ENCODE measurements at places on chromosomes 1 and 21.

- no peak for DNase-seq
Measured at GRCh38 chr1:240797050-240797449, 185.1 kb upstream of the GREM2 start.

DNA sequence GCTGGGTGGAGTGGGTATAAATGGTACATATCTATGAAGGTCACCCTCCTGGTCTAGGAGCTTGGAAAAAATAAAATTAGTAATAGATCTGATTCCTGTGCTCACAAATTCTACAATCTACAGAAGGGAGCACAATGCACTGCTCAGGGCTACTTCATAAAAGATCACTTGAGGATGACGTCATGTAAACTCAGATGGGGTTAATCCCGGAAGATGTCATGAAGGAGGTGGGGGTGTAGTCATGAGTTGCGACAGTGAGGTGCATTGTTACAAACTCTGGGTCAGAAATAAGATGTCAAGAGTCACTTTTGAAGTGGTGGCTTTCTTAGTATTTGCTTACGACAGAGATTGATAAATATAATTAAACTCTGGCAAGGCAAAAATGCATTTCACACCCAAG, 68.2 kb downstream of the LHX9 start:
- no peak for DNase-seq

DNA sequence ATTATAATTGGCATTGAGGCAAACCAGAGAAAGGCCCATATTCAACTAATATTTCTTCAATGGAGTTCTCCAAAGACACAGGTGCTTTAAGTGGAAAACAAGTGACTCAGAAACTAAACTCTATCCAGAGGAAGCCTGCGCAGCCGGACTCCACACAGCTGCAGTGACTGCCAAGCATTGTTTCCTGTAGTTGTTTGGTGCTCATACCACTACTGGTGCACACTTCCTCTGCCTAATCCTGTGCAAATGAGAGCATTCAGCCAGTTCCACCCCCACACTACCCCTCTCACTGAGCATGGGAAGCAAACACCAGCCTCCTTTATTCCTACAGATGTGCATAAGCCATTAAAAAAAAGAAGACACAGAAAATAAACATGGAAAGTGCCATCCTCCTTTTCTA, 102.9 kb downstream of the VAV3 start:
- DNase-seq: no peak

DNA sequence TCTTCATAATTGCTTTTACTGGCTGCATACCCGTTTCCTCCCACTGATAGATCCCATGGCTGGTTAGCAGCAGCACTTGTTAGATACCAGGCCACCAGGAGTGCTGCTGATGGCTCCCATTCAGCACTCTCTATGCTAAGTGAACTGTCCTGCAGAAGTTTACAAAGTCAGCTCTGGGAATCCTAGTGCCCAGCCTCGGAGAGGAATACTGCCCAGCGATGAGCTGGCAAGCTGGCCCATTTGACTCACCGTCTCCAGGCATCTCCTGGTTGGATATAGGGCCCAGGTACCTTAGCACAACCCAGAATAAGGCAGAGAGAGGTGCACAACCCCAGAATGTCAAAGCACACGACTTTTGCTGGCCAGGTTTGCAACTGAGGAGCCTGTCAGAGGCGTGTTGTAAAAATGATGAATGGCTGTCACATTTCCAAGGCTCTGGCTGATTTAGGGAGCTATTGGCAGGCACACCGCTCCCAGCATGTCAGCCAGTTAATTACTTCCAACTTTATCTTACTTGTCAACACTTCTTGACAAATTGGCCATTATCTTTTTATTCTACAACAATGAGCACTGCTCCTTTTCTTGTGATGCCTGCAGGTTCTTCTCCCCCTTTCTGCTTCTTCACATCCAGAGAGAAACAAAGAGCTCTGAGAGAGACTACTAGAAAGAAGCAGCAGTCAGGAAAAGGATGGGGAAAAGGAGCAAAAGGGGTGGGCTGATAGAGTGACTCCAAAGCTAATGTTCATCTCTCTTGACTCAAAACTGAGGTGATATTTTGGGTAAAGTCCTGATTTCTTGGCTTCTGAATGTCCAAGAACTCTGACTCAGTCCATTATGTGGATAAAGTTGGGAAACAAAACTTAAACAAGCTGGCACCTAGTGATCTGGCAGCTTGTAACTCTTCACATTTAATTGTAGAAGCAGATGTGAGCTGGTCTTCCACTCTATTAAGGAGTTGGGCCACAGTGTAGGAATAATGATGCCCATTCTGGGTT, 10.8 kb upstream of the ANGPTL7 start:
- no peak for DNase-seq

DNA sequence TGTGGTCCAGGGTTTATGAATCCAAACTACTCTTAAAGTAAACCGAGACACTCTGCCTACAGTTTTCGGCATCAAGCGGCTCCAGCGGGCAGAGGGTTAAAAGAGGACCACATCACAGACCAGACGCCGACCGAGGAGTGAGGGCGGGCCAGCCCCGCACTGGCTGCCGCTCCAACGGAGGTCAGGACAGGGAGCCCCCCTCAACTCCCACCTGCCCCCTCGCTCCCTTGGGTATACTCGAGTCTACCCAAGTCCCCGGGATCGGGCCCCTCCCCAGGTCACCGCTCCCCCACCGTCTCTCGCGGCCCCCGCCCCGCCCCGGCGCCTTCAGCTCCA, 312 bp downstream of the ARNT start:
- no peak for DNase-seq

- no peak for DNase-seq
Measured at GRCh38 chr1:87334351-87335174, 5.9 kb downstream of the LMO4 start.

All from stimulated activated CD4-positive, alpha-beta T cell treated with anti-CD3 and anti-CD28 coated beads, Interleukin-15, amount 100 ng/mL, for 1 hour (primary cell).